ENCODE measurements at places on chromosomes 7 and 10. TPM values are rescaled to one million over a fixed set of nuclear protein-coding genes. Genes with fewer than 3 reads are reported as not detected.

- peak; percentile 90 for DNase-seq
- no peaks in the 10 kb centered on the region for H3K27me3 ChIP-seq
- peak overlapping the region; percentile 59 for H3K4me3 ChIP-seq
- H3K27ac ChIP-seq = peak overlapping the region; percentile 62
Measured at GRCh38 chr7:105678811-105679495, 97.7 kb upstream of the EFCAB10 start.

GRCh38 chr7:117281562-117281961 is 41.3 kb downstream of the WNT2 start:
- no peak for DNase-seq
- no peaks in the 10 kb centered on the region for H3K36me3 ChIP-seq
- no peaks in the 10 kb centered on the region for H3K4me1 ChIP-seq
- no peak overlapping the region for H3K4me3 ChIP-seq
- H3K27me3 ChIP-seq = no peaks in the 10 kb centered on the region

The LDB3 gene
- total RNA-seq = 27.4 TPM

- no peaks in the 10 kb centered on the region for H3K27me3 ChIP-seq
Measured at GRCh38 chr7:133051066-133051465, 30.8 kb downstream of the CHCHD3 start.

DNA sequence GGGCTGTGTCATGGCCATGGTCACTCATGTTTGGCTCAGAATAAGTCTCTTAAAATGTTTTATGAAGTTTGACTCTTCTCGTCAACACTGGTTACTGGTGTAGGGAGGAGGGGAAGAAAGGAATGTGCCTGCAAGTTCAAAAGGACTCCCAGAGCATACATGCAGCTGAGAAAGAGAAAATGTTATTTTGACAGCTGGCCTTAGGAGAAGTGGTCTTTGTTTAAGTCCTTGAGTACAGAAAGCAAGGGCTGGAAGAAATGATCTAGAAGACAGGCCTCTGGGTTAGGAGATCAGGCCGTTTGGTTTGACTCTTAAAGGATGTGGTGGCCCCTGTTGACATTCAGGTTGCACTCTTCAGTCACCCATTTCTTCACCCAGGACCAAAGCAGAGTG is 245.5 kb downstream of the REEP3 start:
- no peaks in the 10 kb centered on the region for H3K36me3 ChIP-seq
- H3K4me3 ChIP-seq = no peak overlapping the region
- peaks cover 14% of the 10 kb centered on the region for H3K4me1 ChIP-seq
- DNase-seq = no peak
- H3K27ac ChIP-seq = peak overlapping the region; percentile 15

- H3K27me3 ChIP-seq = no peaks in the 10 kb centered on the region
- H3K4me1 ChIP-seq = no peaks in the 10 kb centered on the region
- DNase-seq = no peak
- H3K36me3 ChIP-seq = no peaks in the 10 kb centered on the region
Measured at GRCh38 chr7:128705891-128706333, 33.2 kb upstream of the CALU start.

- peaks cover 11% of the 10 kb centered on the region for H3K4me1 ChIP-seq
- peaks cover 7% of the 10 kb centered on the region for H3K36me3 ChIP-seq
- H3K27ac ChIP-seq = peak overlapping the region; percentile 48
- peak overlapping the region; percentile 9 for H3K4me3 ChIP-seq
- no peaks in the 10 kb centered on the region for H3K27me3 ChIP-seq
Measured at GRCh38 chr10:51696251-51696650, 3.1 kb downstream of the CSTF2T start.

- H3K4me1 ChIP-seq = no peaks in the 10 kb centered on the region
- peaks cover 8% of the 10 kb centered on the region for H3K36me3 ChIP-seq
- H3K4me3 ChIP-seq = no peak overlapping the region
- no peaks in the 10 kb centered on the region for H3K27me3 ChIP-seq
- no peak for DNase-seq
Measured at GRCh38 chr7:131455546-131455945, 100.9 kb downstream of the PODXL start.

GRCh38 chr7:111301891-111302290 is 211.0 kb downstream of the LRRN3 start:
- DNase-seq = no peak
- no peak overlapping the region for H3K4me3 ChIP-seq
- no peak overlapping the region for H3K27ac ChIP-seq
- peaks cover under 1% of the 10 kb centered on the region for H3K4me1 ChIP-seq
- no peaks in the 10 kb centered on the region for H3K27me3 ChIP-seq

The PLAC9 gene
- total RNA-seq = 221 TPM

The CYP3A7 gene
- not detected for total RNA-seq

The GPR85 gene
- not detected for total RNA-seq

The C10orf62 gene
- not detected for total RNA-seq

DNA sequence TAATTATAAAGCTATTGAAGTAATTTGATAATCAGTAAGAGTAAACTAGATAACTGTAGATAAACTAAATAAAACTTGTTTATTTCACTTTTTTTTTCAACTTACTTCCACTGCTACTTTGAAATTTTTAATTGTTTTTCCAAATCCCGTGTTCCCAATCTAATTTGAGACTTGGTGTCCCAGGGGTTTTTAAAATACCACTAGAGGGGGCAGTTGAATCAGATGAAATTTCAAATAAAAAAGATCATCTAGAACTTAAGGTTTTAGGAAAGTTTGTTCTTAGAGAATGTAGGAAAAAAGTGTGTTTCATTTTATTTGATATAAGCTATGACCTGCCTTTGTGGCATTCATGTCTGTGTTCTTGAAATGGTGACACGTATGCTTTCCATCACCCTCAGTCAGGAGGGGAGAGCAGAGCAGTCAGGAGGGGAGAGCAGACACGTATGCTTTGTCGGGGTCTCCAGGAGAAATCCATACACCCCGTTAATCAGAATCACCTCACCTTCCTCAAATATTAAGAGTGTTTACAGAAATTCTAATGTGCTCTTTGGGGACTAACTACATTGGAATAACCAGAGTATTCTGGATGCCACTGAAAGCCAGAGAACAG is 49.9 kb downstream of the C10orf67 start:
- H3K4me3 ChIP-seq = no peak overlapping the region
- DNase-seq = no peak
- H3K36me3 ChIP-seq = no peaks in the 10 kb centered on the region
- H3K27me3 ChIP-seq = no peaks in the 10 kb centered on the region
- H3K27ac ChIP-seq = no peak overlapping the region

- H3K36me3 ChIP-seq = no peaks in the 10 kb centered on the region
- H3K27ac ChIP-seq = no peak overlapping the region
Measured at GRCh38 chr10:104253106-104253505, 1.6 kb upstream of the GSTO1 start.

- no peaks in the 10 kb centered on the region for H3K27me3 ChIP-seq
- H3K4me3 ChIP-seq = peak overlapping the region; percentile 27
- H3K36me3 ChIP-seq = no peaks in the 10 kb centered on the region
- peak overlapping the region; percentile 74 for H3K27ac ChIP-seq
Measured at GRCh38 chr10:104330168-104331110, 7.8 kb downstream of the ITPRIP start.

- peaks cover 2% of the 10 kb centered on the region for H3K36me3 ChIP-seq
- H3K27ac ChIP-seq = peak overlapping the region; percentile 79
- no peaks in the 10 kb centered on the region for H3K27me3 ChIP-seq
Measured at GRCh38 chr10:73876157-73876556, 1.8 kb upstream of the CAMK2G start.

DNA sequence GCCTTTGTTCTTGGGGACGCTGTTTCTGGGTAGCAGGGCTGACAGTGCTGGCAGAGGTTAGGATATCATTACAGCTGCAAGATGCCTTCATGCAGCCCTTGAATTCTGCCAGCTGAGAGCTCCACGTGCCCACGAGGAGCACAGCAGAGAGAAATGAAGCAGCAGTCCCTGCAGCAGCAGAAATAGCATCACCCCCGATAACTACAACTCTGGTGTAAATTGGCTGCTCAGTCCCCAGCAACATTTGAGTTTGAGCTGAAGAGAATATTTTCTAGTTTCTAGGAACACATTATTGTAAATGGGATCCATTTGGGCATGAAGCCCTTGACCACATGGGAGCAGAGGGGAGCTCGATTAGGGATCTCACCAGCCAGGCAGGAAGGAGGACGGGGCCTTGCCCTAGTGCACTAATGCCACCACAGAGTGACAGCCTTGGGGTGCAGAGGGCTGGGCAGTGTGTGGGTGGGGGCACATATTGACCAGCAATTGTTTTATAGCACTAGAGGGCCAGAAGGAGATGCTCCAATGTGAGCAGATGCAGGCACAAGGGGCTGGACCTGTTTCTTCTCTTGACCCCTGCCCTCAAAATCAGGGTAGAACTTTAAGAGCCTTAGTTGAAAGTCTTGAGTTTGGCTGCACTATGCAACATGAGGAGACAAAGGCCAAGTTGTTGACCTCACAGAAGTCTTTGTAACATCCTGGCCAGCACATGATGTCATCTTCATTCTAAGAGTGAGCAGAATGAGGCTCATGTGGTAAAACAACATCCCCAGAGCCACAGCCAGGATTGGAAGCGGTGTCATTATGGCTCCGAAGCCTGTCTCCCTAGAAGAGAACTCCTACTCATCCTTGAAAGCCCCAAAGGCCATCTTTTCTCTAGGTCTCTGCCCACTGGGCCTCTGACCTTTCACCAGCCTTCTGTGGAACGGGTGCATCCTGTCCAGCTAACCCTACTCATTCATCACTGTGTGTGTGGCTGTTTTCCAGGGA is 52.6 kb downstream of the ADCY1 start:
- H3K27ac ChIP-seq = no peak overlapping the region
- H3K36me3 ChIP-seq = no peaks in the 10 kb centered on the region
- DNase-seq = no peak
- no peaks in the 10 kb centered on the region for H3K27me3 ChIP-seq
- H3K4me3 ChIP-seq = no peak overlapping the region
- H3K4me1 ChIP-seq = no peaks in the 10 kb centered on the region

The GPC2 gene
- not detected for total RNA-seq

The VGF gene
- not detected for total RNA-seq

The EBLN1 gene
- total RNA-seq = not detected

GRCh38 chr7:4325732-4326131 is 356.4 kb upstream of the FOXK1 start:
- H3K4me3 ChIP-seq = no peak overlapping the region
- no peaks in the 10 kb centered on the region for H3K36me3 ChIP-seq
- no peak overlapping the region for H3K27ac ChIP-seq
- H3K27me3 ChIP-seq = no peaks in the 10 kb centered on the region
- no peak for DNase-seq

GRCh38 chr7:156374335-156374734 is 266.2 kb upstream of the RNF32 start:
- no peak overlapping the region for H3K27ac ChIP-seq
- no peaks in the 10 kb centered on the region for H3K27me3 ChIP-seq
- H3K4me3 ChIP-seq = no peak overlapping the region

- H3K27me3 ChIP-seq = no peaks in the 10 kb centered on the region
- H3K27ac ChIP-seq = no peak overlapping the region
- H3K4me3 ChIP-seq = no peak overlapping the region
Measured at GRCh38 chr10:86940677-86941076, 16.7 kb downstream of the MMRN2 start.

All from ascending aorta (tissue), 2 donors.